ENCODE measurements at places on chromosomes 7 and 10. TPM values are rescaled to one million over a fixed set of nuclear protein-coding genes. Genes with fewer than 3 reads are reported as not detected.

The ADAMTS14 gene
- total RNA-seq: not detected

The BAG3 gene
- total RNA-seq: 14.5 TPM

The ITPRIP gene
- 25.4 TPM for total RNA-seq

The SOSTDC1 gene
- not detected for total RNA-seq

The TRIM73 gene
- 18.4 TPM for total RNA-seq

The WDFY4 gene
- total RNA-seq: 2.4 TPM

The AKR1C4 gene
- not detected for total RNA-seq

The ZNF800 gene
- total RNA-seq: 55.9 TPM

The IL2RA gene
- 201 TPM for total RNA-seq

The INPP5A gene
- total RNA-seq: 15.7 TPM

The ITGB8 gene
- total RNA-seq: not detected

The COL28A1 gene
- not detected for total RNA-seq

The ZNF438 gene
- 3.9 TPM for total RNA-seq

The FOXI2 gene
- not detected for total RNA-seq

The SPDYE6 gene
- not detected for total RNA-seq

The CALCR gene
- total RNA-seq: not detected

The EGFR gene
- total RNA-seq: not detected

The CELF2 gene
- 168 TPM for total RNA-seq

The ZNF518A gene
- 22.7 TPM for total RNA-seq

The BUD31 gene
- total RNA-seq: 90.4 TPM

The ALOX5 gene
- total RNA-seq: 14.2 TPM

The GIMAP5 gene
- total RNA-seq: 123 TPM

The LRRC4 gene
- 0.11 TPM for total RNA-seq

The CALHM3 gene
- total RNA-seq: 0.17 TPM

The STEAP1B gene
- 0.19 TPM for total RNA-seq

The HELLS gene
- 98.1 TPM for total RNA-seq

The CYP51A1 gene
- 29.1 TPM for total RNA-seq

The SYT15B gene
- total RNA-seq: not detected

The DYDC2 gene
- total RNA-seq: not detected

The GCK gene
- total RNA-seq: 0.23 TPM

The INTS1 gene
- total RNA-seq: 115 TPM

The PCLO gene
- total RNA-seq: not detected

The CARD11 gene
- 151 TPM for total RNA-seq

The CDHR1 gene
- 1.7 TPM for total RNA-seq

The REEP3 gene
- 16.7 TPM for total RNA-seq

The EPHA1 gene
- total RNA-seq: 27.3 TPM

The ICA1 gene
- 2.4 TPM for total RNA-seq

The GOLGA7B gene
- total RNA-seq: 12.0 TPM

The VSTM4 gene
- not detected for total RNA-seq

The SPDYE11 gene
- not detected for total RNA-seq

The TRIM50 gene
- total RNA-seq: not detected

The RTKN2 gene
- 4.1 TPM for total RNA-seq

The PLXDC2 gene
- 0.86 TPM for total RNA-seq

The SRPK2 gene
- total RNA-seq: 41.0 TPM

The ZNF33A gene
- total RNA-seq: 40.1 TPM

The DNAJC12 gene
- 4.1 TPM for total RNA-seq

The CRHR2 gene
- not detected for total RNA-seq

The PNLIPRP3 gene
- total RNA-seq: not detected

The NUDCD3 gene
- total RNA-seq: 99.1 TPM

The GIMAP7 gene
- total RNA-seq: 203 TPM

The ANKRD61 gene
- total RNA-seq: not detected

The STN1 gene
- total RNA-seq: 53.7 TPM

The HOXA5 gene
- not detected for total RNA-seq

The IDE gene
- total RNA-seq: 17.9 TPM

The TMEM229A gene
- total RNA-seq: not detected

The LIPM gene
- not detected for total RNA-seq

The TSPAN15 gene
- 4.7 TPM for total RNA-seq

The ZPBP gene
- total RNA-seq: not detected

Measured in activated naive CD8-positive, alpha-beta T cell treated with anti-CD3 and anti-CD28 coated beads, Interleukin-2, amount 10 ng/mL, durations not matched to agents 7 days and 5 days (primary cell).